D341Med (cell line): ENCODE measurements at places on chromosomes 4 and X.

DNA sequence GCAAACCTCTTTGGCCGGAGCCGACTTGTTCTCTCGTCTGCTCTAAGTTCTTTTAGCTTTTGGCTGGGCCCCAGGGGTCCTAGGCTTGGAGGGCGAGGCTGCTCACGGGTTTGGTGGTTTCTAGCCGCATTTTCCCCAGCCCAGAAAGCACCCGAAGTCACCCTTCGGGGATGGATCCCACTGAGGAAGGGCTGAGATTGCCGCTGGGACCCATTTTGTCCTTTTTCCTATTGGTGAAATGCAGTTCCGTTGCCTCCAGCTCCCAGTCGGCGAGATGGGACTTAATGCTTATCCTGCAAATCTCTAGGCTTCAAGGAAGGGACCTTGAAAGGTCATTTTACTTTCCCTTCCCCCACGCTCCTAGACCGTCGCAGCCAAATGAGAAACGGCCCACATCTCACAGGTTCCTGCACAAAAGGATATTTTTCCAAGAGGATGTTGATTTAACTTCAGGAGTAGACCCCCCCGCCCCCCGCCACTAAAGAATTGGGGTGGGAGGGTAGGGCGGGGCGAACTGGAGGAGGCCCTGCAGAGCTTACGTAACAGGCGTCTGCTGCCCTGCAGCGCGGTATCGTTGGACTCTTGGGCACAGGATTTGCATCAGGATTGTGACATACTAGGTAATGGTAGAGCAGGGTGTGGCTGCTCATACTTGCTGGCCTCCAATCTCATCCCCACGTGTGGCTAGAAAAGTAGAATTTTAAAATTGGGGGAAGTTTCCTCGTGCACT lies 564 bp downstream of the PGK1 start:
- DNase-seq = peak; percentile 46

DNA sequence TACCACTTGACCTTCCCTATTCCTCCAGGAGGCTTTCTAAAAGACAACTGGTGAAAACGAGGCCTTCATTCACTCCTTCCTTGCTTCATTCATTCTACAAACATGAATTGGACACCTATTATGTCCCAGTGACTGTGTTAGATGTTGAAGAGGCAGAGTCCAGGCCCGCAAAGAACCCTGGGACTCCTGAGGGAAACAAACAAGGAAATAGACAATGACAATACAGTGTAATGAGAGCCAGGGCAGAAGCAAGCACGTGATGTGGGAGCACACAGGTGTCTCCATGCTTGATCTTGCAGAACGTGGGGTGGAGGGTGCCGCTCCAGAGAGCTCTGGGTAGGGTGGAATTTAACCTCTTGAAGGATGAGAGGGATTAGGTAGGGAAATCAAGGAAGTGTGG lies 137.6 kb upstream of the KLF3 start:
- DNase-seq = no peak

DNA sequence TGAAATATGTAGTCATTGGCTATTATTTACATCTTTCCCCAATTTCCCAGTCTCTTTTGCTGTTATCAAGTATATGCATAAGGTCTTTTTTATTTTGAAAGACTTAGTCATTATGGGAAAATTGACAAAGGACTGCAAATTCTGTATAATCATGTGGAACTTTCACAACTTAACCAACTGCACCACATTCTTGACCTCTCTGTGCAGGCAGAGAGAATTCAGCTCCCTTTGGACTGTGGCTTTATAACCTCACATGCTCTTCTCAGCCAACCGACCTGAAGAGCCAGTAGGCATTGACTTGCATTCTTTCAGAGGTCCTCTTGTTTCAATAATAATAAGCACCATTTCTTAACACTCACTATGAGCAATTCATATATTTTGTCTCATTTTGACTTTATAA lies 66.9 kb downstream of the ANXA3 start:
- no peak for DNase-seq

DNA sequence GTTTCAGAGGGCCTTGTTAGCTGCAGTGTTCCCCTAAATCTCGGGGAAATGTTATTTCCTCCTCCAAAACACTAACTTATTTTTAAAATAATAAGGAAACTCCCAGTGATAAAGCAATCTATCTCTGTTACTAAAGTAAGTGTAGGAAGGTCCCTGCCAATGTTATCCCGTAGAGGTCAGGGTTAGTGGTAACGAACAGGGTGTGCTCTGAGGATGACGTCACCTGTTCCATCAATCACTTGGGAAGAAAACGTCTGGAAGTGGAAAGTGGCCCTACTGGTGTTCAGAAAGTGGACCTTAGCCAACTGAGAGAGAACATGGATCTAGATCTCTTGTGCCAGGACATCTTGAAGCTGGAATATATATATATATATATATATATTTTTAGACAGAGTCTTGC lies 249.5 kb downstream of the BCOR start:
- no peak for DNase-seq

- DNase-seq = no peak
Observed at GRCh38 chrX:24415921-24416320, 49.2 kb upstream of the PDK3 start.
